T-helper 17 cell (primary cell): ENCODE measurements at places on chromosomes 6 and 20. TPM values are rescaled to one million over a fixed set of nuclear protein-coding genes. Genes with fewer than 3 reads are reported as not detected.

The BPIFB6 gene
- not detected for total RNA-seq

DNA sequence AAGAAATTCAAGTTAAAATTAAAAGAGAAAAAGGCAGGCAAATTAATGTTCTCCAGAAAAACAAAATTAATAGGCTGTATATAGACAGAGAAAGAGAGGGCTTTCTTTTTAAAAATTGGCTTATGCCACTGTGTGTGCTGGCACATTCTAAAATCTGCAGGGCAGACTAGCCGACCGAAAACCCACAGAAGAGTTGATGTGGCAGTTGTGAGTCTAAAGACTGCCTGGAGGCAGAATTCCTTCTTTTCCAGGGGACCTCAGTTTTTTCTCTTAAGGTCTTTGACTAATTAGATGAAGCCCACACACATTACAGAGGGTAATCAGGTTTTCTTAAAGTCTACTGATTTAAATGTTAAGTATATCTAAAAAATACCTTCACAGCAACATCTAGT lies 85.7 kb downstream of the GJA1 start:
- no peaks in the 10 kb centered on the region for H3K4me1 ChIP-seq
- no peaks in the 10 kb centered on the region for H3K36me3 ChIP-seq
- H3K4me3 ChIP-seq: no peak overlapping the region
- no peak for DNase-seq
- H3K27ac ChIP-seq: no peak overlapping the region
- H3K27me3 ChIP-seq: no peaks in the 10 kb centered on the region

The CST9L gene
- total RNA-seq: not detected

The CASS4 gene
- 7.1 TPM for total RNA-seq

The NRSN1 gene
- total RNA-seq: not detected

GRCh38 chr6:166507809-166508564 lies 78.5 kb downstream of the RAMACL start:
- DNase-seq: no peak
- no peak overlapping the region for H3K4me3 ChIP-seq
- H3K36me3 ChIP-seq: peaks cover 7% of the 10 kb centered on the region
- H3K27me3 ChIP-seq: no peaks in the 10 kb centered on the region
- no peak overlapping the region for H3K27ac ChIP-seq
- peaks cover 16% of the 10 kb centered on the region for H3K4me1 ChIP-seq
